Thyroid gland (tissue), 4 donors: ENCODE measurements at places on chromosomes 1 and 21. TPM values are rescaled to one million over a fixed set of nuclear protein-coding genes. Genes with fewer than 3 reads are reported as not detected.

SYPL2 gene
- 7.9 TPM for total RNA-seq

DCST2 gene
- 0.33 TPM for total RNA-seq

ANXA9 gene
- 9.6 TPM for total RNA-seq

RGS4 gene
- 1.8 TPM for total RNA-seq

LRRIQ3 gene
- total RNA-seq, result 5.0 TPM

BTBD8 gene
- total RNA-seq, result 14.8 TPM

RSPH1 gene
- total RNA-seq, result 3.2 TPM

CACNA1E gene
- total RNA-seq, result 0.46 TPM

JAM2 gene
- total RNA-seq, result 4.5 TPM

OLIG2 gene
- total RNA-seq, result not detected

FGGY gene
- total RNA-seq, result 30.4 TPM

RUNX1 gene
- 18.7 TPM for total RNA-seq

ZNF683 gene
- not detected for total RNA-seq

CHI3L1 gene
- 3.4 TPM for total RNA-seq

IL19 gene
- total RNA-seq, result not detected

AGMAT gene
- not detected for total RNA-seq

SPRR1B gene
- not detected for total RNA-seq

VWA5B1 gene
- total RNA-seq, result not detected

ADAMTS1 gene
- total RNA-seq, result 86.5 TPM

MYBPH gene
- 0.11 TPM for total RNA-seq

DENND2C gene
- 2.6 TPM for total RNA-seq

RYR2 gene
- 26.0 TPM for total RNA-seq

ADGRL4 gene
- 19.1 TPM for total RNA-seq

FAM72B gene
- 0.54 TPM for total RNA-seq

ASTN1 gene
- total RNA-seq, result 0.24 TPM

RNU1-4 gene
- total RNA-seq, result under 0.01 TPM
